Fibroblast of the aortic adventitia (primary cell): ENCODE measurements at places on chromosomes 16 and 17. TPM values are rescaled to one million over a fixed set of nuclear protein-coding genes. Genes with fewer than 3 reads are reported as not detected.

DNA sequence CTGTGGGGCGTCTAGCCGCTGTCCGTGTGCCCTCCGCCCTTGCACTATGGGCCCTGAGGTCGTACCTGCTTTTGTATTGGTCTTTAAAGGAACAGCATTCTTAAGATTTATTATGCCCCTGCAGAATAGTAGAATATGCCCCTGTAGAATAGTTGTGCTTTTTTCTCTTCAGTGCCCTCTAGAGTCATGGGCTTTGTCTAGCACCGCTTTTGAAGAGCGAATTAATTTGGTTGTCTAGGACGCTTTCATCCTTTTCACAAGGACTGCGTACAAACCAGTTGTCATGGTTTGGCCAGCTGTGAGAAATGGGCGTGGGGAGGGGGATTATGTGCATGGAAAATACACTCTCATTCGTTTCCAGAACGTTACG lies 621 bp downstream of the CEP95 start:
- DNase-seq = peak; percentile 76

DNA sequence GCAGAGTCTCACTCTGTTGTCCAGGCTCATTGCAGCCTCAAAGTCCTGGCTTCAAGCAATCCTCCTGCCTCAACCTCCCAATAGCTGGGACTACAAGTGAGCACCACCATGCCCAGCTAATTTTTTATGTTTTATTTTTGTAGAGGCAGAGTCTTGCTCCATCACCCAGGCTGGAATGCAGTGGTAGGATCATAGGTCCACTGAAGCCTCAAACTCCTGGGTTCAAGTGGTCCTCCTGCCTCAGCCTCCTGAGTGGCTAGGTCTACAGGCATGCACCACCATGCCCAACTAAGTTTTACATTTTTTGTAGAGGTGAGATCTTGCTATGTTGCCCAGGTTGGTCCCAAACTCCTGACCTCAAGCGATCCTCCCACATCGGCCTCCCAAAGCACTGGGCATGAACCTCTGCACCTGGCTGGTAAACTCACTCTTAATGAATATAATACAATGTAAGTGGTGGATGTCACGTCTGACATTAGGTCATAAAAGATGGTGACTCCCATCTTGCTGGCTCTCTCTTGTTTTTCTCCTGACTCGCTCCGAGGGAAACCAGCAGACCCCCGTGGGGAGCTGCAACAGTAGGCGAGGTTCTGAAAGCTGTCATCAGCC lies 126.2 kb downstream of the IRX3 start:
- no peak for DNase-seq

- peak; percentile 87 for DNase-seq
Observed at GRCh38 chr17:2068031-2068518, 13.2 kb downstream of the HIC1 start.

DNA sequence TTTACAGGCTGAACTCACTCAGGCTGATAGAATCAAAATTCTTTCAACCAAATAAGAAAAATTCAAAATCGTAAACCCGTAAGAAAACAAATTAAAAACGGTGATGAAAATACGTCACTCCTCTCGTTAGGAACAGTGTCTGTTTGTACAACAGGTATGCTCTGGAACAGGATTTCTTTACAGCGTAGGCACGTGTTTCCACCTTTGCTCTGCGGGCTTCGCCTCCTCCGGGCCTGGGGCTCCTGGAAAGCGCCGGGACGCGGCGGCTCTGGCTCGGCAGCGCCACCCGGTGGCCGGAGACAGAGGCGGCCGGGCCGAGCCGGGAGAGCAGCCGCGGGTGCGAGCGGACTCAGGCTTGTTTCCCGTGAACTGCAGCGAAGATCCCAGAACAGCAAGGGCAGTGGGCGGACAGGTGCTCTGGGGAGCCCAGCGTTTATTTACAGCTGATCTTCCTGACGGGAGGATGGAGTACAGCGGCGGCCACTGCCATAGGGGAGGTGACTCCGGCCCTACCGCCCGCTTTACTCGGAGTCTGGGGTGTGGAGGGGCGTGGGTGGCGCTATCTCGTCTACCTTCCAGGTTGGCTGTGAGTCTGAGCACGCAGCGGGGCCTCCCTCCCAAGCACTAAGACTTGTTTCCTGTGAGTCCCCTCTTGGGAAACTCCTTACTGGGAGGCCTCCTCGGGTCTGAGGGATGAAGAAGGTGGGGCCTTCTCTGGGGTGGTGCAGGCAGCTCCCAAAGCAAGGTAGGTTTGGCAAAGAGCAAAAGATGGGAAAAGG lies 40.5 kb upstream of the ATP2A3 start:
- DNase-seq = peak; percentile 21

GRCh38 chr16:24853830-24854229 lies 8.1 kb downstream of the SLC5A11 start:
- DNase-seq = peak; percentile 66

Gene PRSS8
- total RNA-seq = not detected in 2 replicates

Gene TP53TG3E
- total RNA-seq = not detected in 2 replicates

Gene SLC9A5
- total RNA-seq = 0.65 and 1.4 TPM in 2 replicates

Gene NPIPA5
- total RNA-seq = 0.54 TPM in 1 of 2 replicates, not detected in the other

Gene BAIAP3
- total RNA-seq = 0.09 TPM in 1 of 2 replicates, not detected in the other
